ENCODE measurements at places on chromosomes 5 and 9. TPM values are rescaled to one million over a fixed set of nuclear protein-coding genes. Genes with fewer than 3 reads are reported as not detected.
A peak's percentile ranks its signal among the peaks of the same experiment; 100 is the strongest.

DNA sequence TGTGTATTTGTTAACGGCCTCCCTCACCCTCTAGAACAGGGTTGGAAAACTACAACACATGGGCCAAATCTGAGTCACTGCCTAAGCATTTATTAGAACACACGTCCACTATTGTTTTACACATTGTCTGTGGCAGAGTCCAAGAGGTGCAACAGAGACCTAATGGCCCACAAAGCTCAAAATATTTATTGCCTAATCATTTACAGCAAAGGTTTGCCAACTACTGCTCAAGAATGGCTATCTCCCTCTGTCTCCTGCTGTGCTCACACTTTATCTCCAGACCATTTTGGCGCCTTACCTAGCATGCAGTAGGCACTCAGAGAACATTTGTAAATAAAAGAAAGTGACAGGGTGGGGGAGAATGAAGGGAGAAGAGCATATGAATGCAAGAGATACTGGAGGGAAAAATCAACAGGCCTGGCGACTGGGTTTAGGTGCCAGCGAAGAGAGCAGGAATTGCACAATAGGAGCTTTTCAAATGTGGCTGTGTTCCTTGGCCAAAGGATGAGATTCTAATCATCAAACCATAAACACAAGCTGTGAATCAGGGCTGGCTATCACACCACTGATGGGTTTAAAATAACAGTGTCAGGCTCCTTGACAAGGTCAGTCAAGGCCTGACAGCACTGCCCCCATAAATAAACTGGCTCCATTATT is 80.3 kb downstream of the EPB41L4A start:
- DNase-seq: no peak
- no peak overlapping the region for H3K4me3 ChIP-seq
- no peaks in the 10 kb centered on the region for H3K27me3 ChIP-seq
- H3K27ac ChIP-seq: no peak overlapping the region

DNA sequence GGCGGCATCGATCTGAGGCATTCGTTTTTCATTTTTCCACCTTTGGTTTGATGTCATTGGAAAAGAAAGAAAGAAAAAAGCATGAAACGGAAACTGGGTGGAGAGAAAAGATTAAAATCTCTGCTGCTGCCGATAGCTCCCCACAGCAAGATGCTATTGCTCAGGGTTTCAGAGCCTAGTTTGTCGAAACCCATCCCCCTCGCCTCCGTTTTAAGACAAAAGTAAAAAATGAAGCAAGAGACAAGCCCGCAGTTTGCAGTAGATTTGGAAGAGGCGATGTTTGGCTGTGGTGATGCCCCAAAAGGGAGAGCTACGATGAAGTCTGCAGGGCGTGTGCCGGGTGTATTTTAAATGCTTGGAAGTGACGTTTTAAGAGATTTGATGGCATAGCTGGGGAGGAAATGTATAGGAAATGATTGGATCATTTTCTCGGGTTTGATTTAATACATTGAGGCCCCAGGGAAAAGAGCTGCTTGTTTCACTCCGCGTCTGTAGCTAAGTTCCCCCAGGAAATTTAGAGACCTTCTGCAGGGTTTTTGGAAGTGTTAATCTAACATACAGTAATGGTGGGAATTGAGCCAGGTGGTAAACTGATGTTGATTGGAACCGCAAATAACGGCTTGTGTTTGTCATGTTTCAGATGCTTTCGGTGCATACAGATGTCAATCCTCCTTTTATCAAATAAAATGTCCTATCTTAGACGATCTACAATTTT is 909 bp downstream of the NDFIP1 start:
- peak overlapping the region; percentile 77 for H3K4me3 ChIP-seq
- no peaks in the 10 kb centered on the region for H3K36me3 ChIP-seq
- no peak for DNase-seq
- peaks cover 14% of the 10 kb centered on the region for H3K4me1 ChIP-seq
- peak overlapping the region; percentile 49 for H3K27ac ChIP-seq

DNA sequence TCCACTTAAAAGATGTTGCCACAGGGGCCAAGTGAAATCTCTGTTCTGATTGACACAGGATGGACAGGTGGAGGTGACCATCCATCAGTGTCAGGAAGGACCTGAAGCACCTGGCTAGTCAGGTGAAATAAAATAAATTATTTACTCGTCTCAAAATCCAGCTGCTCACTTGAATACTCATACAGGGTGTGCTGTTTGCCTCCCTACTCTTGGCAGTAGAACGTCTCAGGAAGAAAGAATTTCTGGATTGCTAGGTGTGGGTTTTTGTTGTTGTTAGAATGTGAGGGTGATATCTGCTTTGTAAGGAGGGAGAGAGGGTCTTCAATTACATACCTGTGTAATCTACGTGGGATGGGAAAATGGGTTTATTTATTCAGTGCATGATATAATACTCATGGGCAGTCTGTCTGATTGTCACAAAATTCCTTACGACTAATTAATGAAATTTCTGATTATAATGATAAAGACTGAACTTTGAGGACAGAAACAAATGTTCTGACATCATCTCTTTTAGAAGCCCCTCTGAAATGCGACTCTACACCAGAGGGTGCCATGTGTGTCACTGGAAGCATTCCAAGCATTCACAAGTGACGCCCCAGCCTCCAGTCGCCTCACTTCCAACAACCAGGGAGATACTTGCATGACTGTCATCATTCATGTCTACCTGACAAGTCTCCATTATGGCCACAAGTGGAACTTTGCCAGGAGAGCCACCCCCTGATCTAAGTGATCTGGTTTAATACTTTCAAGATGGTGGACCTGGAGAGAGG is 218.4 kb downstream of the GAPVD1 start:
- H3K4me1 ChIP-seq: no peaks in the 10 kb centered on the region
- no peak overlapping the region for H3K27ac ChIP-seq
- DNase-seq: no peak

GRCh38 chr9:85511746-85512145 is 230.0 kb downstream of the AGTPBP1 start:
- H3K27ac ChIP-seq: no peak overlapping the region
- H3K27me3 ChIP-seq: no peaks in the 10 kb centered on the region
- H3K36me3 ChIP-seq: no peaks in the 10 kb centered on the region

DNA sequence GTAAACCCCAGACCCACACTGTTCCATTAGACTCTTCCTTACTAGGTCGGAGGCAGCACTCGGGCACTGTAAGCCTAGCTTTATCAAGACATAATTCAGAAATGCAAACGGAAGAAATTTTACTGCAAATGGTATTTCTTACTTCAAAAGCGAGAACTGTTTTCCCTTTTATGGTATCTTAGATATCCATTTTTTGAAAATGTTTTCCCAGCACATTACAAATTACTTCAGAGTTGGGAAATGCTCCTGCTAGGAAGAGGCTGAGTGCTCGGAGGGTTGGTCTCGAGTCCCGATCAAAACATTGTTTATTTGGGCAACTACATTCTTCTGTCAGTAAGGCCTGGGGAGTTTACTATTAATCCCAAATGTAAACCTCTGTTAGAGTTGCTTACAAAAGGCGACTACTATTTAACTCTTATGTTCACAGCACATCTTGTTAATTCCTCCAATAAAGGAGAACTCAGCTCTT is 332.9 kb downstream of the CWC27 start:
- peaks cover 23% of the 10 kb centered on the region for H3K4me1 ChIP-seq
- no peak for DNase-seq
- no peaks in the 10 kb centered on the region for H3K27me3 ChIP-seq
- no peak overlapping the region for H3K4me3 ChIP-seq
- H3K36me3 ChIP-seq: no peaks in the 10 kb centered on the region
- no peak overlapping the region for H3K27ac ChIP-seq

GRCh38 chr5:111813537-111813936 is 56.5 kb upstream of the NREP start:
- no peak for DNase-seq
- no peaks in the 10 kb centered on the region for H3K4me1 ChIP-seq
- H3K36me3 ChIP-seq: no peaks in the 10 kb centered on the region
- no peak overlapping the region for H3K4me3 ChIP-seq

DNA sequence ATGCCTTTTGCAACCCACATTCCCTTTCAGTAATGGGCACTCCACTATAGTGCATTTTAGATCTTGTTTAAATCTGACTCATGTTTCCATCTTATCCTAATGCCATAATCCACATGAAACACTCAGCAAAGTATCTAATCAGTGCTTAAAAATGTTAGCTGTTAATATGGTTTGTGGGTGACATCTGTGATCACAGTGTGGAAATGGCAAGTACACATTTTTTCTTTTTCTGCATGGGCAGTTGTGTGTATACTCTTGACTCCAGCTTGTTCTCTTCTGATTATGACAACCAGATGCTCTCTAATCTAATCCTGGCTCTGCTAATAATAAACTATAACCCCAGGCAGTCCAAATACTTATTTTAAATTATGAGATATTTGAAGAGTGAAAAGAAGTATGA is 103.3 kb downstream of the EDIL3 start:
- no peaks in the 10 kb centered on the region for H3K27me3 ChIP-seq
- H3K4me3 ChIP-seq: no peak overlapping the region
- no peaks in the 10 kb centered on the region for H3K36me3 ChIP-seq
- H3K27ac ChIP-seq: no peak overlapping the region
- H3K4me1 ChIP-seq: no peaks in the 10 kb centered on the region
- DNase-seq: no peak

DNA sequence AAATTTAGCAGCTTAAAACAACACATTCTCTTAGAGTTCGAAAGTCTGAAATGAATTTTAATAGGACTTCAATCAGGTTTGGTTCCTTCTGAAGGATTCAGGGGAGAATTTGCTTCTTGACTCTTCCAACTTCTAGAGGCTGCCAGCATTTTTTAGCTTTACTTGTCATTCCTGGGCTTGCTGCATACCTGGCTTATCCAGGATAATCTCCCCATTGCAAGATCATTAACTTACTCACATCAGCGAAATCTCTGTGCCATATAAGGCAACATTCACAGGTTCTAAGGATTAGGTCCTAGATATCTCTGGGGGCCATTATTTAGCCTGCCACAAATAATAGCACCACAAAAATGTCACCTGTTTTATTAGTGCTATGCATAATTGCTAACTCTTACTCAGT is 46.2 kb upstream of the PCSK5 start:
- H3K27me3 ChIP-seq: no peaks in the 10 kb centered on the region
- no peaks in the 10 kb centered on the region for H3K36me3 ChIP-seq
- no peaks in the 10 kb centered on the region for H3K4me1 ChIP-seq
- H3K4me3 ChIP-seq: no peak overlapping the region
- H3K27ac ChIP-seq: no peak overlapping the region
- DNase-seq: no peak

GRCh38 chr5:163880302-163880701 is 374.9 kb downstream of the MAT2B start:
- no peak overlapping the region for H3K4me3 ChIP-seq
- no peaks in the 10 kb centered on the region for H3K27me3 ChIP-seq
- no peaks in the 10 kb centered on the region for H3K4me1 ChIP-seq
- no peak for DNase-seq
- no peak overlapping the region for H3K27ac ChIP-seq

GRCh38 chr9:136750526-136750925 is 2.2 kb upstream of the LCN6 start:
- no peak overlapping the region for H3K4me3 ChIP-seq
- no peak for DNase-seq
- H3K27ac ChIP-seq: peak overlapping the region; percentile 83
- peaks cover 72% of the 10 kb centered on the region for H3K4me1 ChIP-seq

GRCh38 chr5:10590226-10590999 is 26.5 kb downstream of the ANKRD33B start:
- H3K4me3 ChIP-seq: no peak overlapping the region
- peaks cover 14% of the 10 kb centered on the region for H3K4me1 ChIP-seq
- H3K36me3 ChIP-seq: no peaks in the 10 kb centered on the region
- H3K27ac ChIP-seq: no peak overlapping the region
- H3K27me3 ChIP-seq: no peaks in the 10 kb centered on the region

DNA sequence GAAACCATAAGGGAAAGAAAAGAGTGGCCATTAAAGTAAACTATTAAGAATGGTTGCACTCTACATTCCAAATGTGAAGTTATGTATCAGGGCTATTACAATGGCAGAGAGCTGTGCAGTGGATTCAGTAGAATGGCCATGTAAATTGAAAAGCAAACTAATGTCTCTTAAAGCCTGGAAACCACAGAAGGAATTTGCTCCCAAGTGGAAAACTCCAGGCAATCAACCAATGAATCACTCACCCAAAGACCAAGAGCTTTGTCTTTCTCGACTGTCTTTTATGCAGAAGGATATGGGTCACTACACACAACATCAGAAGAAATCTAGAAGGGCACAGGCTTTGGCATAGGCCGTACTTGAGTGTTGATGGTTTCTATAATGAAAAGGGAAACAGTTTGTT is 114.9 kb downstream of the TLE1 start:
- H3K27me3 ChIP-seq: no peaks in the 10 kb centered on the region
- no peak overlapping the region for H3K27ac ChIP-seq
- no peaks in the 10 kb centered on the region for H3K4me1 ChIP-seq
- no peak for DNase-seq

- no peak overlapping the region for H3K4me3 ChIP-seq
- no peaks in the 10 kb centered on the region for H3K27me3 ChIP-seq
- H3K4me1 ChIP-seq: no peaks in the 10 kb centered on the region
These were observed 35.5 kb downstream of the PDZD2 start for GRCh38 chr5:31674371-31674951.

GRCh38 chr9:89702401-89702800 is 97.6 kb downstream of the GADD45G start:
- H3K4me1 ChIP-seq: peaks cover 17% of the 10 kb centered on the region
- H3K27me3 ChIP-seq: no peaks in the 10 kb centered on the region
- H3K36me3 ChIP-seq: no peaks in the 10 kb centered on the region
- H3K4me3 ChIP-seq: no peak overlapping the region
- H3K27ac ChIP-seq: no peak overlapping the region
- DNase-seq: no peak

The ENTPD2 gene
- total RNA-seq: not detected

The CD74 gene
- 5,670 TPM for total RNA-seq

The GALNT12 gene
- total RNA-seq: 4.4 TPM

The AK8 gene
- 1.9 TPM for total RNA-seq

The SPARC gene
- not detected for total RNA-seq

The INIP gene
- total RNA-seq: 22.9 TPM

The EPB41L4B gene
- total RNA-seq: 2.5 TPM

The PCDHGC5 gene
- total RNA-seq: 0.46 TPM

The SAPCD2 gene
- 0.39 TPM for total RNA-seq

The BASP1 gene
- 66.4 TPM for total RNA-seq

The MYMK gene
- total RNA-seq: not detected

All from B cell (primary cell).